ENCODE measurements at places on chromosomes 7 and 10. TPM values are rescaled to one million over a fixed set of nuclear protein-coding genes. Genes with fewer than 3 reads are reported as not detected.

DNA sequence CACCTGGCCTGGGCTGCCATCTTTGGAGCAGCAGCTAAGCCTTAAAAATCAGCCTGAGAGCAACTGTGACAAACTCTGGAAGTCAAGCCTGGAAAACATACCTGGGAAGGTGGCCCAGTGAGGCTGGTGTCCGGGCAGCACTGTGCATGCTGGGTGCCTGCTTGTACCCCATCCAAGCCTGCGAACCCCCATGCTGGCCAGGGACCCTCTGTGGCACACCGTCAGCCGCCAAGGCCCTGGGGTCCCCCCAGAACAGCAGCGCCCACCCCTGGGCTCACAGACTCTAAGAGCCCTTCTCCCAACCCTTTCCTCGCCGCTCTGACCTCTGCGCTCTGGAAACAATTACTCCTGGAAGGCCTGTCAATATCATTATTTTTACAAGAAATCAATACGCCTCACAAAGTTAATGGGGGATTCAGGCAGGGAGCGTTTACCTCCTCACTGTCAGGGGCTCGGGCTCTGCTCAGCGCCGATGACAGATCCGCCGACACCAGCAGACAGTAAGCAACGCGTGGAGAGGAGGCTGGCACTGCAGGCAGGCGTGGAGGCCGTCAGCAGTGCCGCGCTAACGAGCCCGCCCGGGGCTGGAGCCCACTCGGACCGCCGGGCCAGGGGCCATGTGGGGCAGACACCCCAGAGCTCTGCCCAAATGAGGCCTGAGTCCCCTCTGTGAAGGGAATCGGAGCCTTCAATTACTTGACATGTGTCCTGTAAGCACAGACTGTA, 54.4 kb downstream of the EBF3 start:
- DNase-seq = no peak

DNA sequence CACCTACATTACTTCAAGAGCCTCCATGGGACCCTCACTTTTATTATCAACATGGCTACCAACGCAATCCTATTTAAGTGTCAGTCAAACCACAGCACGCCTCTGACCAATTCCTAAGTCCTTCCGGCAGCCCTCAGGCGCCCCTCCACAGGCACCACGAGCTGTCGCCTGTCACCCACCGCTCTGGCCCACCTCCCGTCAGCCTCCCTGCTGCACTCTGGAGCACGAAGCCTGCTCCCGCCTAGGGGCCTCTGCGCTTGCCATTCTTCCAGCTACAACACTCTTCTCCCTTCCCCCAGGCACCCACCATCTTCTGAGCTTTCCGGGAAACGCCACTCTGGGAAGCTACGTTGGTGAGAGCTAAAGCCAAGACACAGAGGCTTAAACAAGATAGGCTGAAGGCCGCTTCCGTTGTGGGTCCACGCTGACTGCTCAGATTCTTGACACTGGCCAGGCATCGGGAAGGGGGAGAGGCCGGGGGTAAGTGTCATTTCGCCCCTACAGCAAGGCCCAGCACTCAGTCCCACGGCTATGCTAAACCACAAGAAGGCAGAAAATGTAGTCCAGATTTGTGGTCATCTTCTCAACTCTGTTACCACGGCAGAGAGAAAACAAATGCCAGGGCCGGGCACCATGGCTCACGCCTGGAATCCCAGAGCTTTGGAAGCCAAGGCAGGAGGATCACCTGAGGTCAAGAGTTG, 56.7 kb downstream of the GNA12 start:
- no peak for DNase-seq

DNA sequence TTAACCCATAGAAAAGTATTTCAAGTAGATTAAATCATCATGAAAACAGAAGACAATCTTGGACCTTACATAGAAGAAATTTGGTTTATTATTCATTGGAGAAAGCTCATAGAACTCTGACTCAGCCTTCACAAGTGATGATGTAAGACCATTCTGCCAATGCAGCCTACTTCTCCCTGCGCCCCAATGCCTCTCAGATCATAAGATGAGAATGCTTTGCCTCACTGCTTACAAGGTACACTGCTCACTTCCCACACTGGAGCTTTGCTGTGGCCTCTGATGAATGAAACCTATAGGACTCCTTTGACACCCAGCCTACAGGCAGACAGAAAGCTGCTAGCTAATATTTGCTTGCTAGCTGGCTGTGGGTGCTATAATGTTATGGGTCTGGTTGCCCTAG, 569.4 kb upstream of the STEAP1 start:
- no peak for DNase-seq

DNA sequence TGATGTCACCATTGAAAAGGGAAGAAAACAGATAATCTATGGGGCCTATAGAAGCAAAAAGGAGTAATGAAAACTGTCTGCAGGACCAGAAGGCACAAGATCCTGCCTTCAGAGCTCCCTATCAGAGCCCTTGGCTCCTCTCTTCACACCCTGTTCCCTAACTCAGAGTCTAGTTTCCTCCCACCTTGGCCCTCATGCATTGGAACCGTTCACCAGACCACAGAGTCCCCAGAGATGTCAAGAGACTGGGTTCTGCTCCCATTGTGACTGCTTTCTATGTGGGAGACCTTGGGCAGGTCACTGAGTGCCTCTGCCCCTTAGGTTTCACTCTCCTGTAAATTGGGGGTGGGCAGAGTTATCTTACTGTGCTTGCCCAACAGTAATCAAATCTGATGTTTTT, 80.1 kb upstream of the RPA3 start:
- no peak for DNase-seq

DNA sequence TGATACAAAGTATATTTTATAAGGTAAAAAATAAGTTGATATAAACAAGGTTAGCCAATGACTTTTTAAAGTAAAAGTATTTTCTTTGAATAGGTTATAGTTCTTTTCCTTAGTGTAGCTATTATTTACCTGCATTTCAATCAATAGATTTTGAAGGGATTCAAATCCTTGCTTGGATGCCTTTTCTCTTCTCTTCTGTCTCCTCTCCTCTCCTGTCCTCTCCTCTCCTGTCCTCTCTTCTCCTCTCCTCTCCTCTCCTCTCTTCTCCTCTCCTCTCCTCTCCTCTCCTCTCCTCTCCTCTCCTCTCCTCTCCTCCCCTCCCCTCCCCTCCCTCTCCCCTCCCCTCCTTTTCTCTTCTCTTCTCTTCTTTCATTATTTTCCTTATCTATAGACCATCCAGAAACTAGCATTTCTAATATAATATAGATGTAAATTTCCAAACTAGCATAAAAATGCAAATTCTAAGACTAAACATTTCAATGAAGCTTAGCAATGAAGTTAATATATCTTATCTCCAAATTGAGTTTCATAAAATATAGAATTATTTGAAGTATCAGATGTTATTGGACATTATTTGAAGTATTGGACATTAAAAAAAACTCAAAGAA, 60.5 kb upstream of the PRKCQ start:
- DNase-seq = no peak

- no peak for DNase-seq
Measured at GRCh38 chr10:77072836-77073662, 564.6 kb downstream of the KCNMA1 start.

GRCh38 chr10:95730233-95730632, 25.7 kb upstream of the ENTPD1 start:
- no peak for DNase-seq

DNA sequence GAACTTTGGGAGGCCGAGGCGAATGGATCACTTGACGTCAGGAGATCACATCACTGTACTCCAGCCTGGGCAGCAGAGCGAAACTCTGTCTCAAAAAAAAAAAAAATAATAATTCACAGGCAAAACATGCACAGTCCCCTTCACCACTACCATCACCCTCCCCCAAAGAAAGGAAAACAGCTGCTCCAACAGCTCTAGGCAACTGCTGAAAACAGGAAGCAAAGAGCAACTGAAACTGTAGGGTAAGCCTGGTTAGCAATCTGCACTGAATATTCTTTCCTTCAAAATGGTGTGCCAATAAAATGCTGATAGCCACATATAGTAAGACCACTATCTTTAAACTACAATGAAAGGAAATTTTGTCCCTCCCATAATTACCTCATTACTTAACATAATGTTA, 11.8 kb downstream of the NT5C2 start:
- DNase-seq = no peak

DNA sequence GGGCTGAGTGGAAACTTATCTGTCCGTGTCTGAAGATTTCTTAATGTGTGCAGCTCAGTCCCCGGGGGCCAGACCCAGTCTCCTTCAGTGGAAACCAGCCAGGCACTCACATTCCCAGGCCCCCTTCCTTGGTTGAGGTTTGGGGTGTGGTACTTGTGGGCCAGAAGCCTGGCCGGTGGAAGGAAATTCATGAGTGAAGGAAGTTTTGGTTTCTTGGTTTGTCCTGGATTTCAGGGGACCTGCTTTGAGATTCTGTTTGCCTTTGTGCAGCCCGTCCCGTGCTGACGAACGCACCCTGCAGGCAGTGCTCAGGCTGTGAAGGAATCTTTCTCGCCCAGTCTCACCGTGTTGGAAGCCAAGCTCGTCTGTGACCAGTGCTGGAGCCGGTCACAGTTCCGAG, 2.9 kb downstream of the INPP5A start:
- DNase-seq = no peak

DNA sequence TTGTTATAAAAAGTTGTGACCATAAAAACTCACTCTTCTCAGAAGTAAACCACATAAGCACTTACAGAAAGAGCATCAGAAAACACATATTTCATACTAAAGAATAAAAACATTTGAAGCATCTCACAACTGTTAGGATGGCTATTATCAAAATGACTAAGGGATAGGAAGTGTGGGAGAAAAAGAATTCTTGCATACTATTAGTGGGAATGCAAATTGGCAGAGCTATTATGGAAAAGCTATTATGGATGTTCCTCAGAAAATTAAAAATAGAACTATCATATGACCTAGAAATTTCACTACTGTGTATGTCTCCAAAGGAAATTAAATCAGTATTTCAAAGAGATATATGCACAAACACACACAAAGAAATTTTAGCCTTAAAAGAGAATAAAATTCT, 25.2 kb upstream of the POT1 start:
- no peak for DNase-seq

GRCh38 chr7:43880596-43880995, 11.3 kb upstream of the MRPS24 start:
- no peak for DNase-seq

DNA sequence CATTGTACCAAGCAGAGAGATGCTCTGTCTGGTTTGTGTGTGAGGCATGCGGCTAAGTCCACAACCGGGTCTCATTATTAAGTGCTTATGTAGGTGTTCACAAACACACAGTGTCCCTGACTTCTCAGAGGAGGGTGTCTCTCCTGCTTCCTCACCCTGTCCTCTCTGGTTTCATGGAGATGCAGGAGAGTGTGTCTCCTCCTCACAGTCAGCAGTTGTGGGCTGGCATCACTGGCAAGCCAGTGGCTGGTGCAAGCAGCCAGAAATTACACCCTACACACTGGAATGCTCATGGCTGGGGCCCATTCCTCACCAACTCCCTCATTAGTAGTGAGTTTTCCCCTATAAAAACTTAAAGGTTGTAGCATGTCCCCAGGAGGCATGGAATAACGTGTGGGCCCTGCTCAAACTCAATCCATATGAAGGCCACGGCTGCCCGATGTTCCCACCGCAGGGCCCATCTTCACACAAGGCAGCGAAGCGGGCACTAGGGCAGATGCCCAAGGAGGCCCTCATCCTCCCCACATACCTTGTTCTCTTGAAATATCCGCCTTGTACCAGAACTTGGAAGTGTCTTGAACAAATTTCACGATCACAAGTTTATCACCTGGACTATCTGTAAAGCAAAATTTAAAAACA, 280.1 kb downstream of the TNS3 start:
- DNase-seq = peak; percentile 22

DNA sequence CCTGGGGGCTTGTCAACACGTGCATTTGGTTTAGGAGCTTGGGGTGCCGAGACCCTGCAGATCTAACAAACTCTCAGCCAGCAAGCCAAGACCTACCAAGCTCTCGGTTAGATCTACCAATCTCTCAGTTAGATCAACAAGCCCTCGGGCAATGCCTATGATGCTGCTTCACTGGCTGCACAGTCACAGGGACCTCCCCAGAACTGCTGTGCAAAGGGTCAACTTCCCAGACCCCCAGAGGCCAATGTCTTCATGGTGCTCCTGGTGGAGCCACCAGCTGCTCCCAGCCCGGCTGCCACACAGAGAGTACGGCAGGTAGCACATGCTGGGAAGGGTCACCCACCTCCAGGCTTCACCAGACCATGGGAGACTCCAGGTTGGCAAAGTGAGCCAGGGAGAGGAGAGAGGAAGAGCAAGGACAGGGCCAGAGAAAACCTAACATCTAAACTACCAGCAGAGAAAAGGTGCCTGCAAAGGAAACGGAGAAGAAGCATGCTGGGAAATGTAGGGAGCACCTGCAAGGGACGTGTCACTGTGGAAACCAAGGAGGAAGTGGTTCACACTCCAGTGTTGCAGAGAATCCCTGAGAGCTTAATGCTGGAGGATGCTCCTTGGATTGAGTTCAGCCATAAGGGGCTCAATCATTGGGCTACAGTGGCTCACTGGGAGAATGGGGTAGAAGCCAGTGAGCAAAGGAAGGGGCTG, 51.5 kb upstream of the GDF10 start:
- DNase-seq = peak; percentile 20

- DNase-seq = no peak
Measured at GRCh38 chr7:19107356-19108146, 9.9 kb downstream of the TWIST1 start.

GRCh38 chr7:35646289-35647023, 48.5 kb downstream of the HERPUD2 start:
- DNase-seq = no peak

- no peak for DNase-seq
Measured at GRCh38 chr10:19719284-19719683, 96.9 kb upstream of the PLXDC2 start.

DNA sequence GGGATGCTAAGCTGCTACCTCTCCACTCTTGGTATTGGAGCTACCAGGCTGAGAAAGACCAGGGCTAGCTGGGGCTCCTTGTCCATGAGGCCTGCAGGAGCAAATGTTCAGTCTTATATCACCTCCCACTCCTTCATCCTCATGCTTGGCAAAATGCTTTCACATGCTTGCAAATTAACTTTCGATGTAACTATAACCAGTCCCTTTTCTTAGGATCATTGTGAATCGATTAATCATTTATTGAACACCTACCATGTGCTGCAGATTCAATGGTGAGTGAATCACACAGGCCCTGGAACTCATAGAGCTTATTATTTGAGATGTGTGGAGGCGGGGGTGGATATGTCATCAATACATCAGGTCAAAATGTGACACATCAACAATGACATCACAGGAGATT, 138.6 kb downstream of the EMX2 start:
- DNase-seq = no peak

DNA sequence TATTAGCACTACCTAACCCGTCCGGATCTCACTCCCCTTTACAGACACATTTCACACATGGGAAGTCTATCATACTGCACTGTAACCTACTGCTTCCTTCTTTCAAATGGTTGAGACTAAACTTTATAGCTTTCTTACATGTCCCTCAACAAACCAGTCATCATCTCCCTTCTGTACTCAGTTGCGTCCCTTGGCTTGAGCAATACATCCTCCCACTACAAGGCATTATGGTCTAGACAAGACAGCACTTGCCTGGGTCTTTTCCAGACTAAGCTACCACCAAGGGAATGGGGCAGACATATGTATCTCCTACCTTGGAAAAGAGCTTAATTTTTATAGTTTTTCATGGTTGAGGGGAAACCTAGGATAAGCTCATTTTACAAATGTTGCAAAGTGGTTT, 575.2 kb downstream of the KCNMA1 start:
- no peak for DNase-seq

GRCh38 chr7:47551668-47552440, 30.1 kb downstream of the TNS3 start:
- DNase-seq = no peak

The OR6V1 gene
- not detected for total RNA-seq

The PRKG1 gene
- total RNA-seq = 15.2 TPM

The TNKS2 gene
- total RNA-seq = 73.6 TPM

The OR2A42 gene
- total RNA-seq = not detected

The C10orf143 gene
- 2.0 TPM for total RNA-seq

The CCDC146 gene
- total RNA-seq = 2.4 TPM

The HTRA1 gene
- 15.8 TPM for total RNA-seq

The ACTL6B gene
- total RNA-seq = 2.1 TPM

Measured in H1 (cell line).